SW 1271 (cell line): ENCODE measurements at places on chromosomes 5 and 9.

DNA sequence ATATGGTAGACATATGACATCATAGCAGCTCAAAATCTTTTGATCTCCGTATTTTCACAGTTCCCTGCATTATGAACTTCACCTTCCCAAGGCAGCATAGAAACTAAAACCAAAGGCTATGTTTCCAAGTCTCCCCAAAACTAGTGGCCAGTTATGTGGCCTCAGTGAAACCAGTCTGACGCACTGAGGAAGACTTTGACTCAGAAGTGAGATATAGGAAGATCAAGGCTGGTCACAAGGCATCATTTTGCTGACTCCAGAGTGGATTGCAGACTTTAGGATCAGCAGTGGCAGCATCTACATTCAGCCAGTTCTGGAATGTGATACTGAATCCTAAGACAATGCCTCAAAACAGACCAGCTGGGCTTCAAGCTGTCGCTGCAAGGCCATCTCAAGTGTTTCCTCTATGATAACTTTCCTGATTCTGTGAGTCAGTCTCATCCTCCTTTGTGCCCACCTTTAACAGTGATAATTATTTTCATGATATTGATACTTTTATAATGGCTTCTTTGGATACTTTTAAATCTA lies 34.4 kb upstream of the ELL2 start:
- no peak for DNase-seq

- DNase-seq, result no peak
Measured at GRCh38 chr9:130883479-130883878, 13.1 kb downstream of the QRFP start.

DNA sequence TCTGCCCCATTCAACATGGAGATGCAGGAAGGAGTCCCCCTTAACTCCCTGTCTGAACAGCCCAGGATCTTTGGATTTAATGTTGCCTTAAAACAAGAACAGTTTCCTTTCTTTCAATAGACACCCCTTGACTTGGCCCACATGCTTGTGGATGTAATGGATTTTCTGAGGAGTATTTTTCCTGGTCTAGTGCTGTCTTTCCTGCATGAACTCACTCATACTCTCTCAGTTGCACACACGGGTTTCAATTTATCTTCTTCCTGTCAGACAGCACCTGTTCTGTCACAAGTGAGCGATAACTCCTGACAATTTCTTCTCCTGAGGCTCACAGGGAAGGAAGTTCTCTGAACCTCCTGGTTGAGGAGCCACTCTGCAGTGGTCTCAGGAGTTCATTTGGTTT lies 85.1 kb downstream of the ACER2 start:
- DNase-seq, result no peak

DNA sequence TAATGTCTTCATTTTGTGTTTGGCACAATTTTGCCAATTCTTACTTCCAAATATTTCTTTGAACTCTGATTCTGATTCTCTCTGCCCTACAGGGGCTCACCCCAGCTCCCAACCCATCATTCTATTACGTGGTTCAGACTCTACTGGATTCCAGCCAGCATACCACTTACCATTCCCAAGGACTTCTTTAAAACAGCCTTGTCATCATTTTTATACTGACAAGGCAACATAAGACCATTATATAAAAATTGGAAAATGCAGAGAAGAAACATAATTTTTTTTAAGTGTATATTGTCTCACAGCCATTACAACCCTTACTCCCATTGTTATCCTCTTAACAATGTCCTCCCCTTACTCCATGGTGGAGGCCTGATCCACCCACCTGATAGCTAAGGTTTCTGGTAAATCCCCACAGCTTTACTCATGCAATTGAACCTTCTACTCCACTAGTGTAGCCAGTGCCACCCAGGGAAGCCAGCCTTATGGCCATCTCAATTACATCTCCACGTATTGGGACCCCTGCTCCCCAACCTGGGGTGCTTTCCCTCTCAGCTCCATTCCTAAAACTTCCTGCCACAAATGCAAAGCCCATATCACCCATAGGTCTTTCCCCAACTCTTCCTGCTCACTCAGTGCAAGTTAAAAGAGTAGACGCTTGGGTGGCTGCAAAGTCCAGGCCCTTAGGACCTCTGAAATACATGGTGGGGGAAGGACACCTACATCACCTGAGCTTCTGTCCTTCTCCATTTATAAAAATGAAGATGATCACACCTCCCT lies 19.1 kb downstream of the UGT3A2 start:
- no peak for DNase-seq

- no peak for DNase-seq
Measured at GRCh38 chr9:38404314-38404713, 11.8 kb downstream of the ALDH1B1 start.
